Foreskin keratinocyte (primary cell): ENCODE measurements at places on chromosomes 13 and 19. TPM values are rescaled to one million over a fixed set of nuclear protein-coding genes. Genes with fewer than 3 reads are reported as not detected.

The MYO1F gene
- 0.07 and 0.11 TPM in 2 replicates for total RNA-seq

The ZNF799 gene
- 3.1 and 3.2 TPM in 2 replicates for total RNA-seq

The IZUMO2 gene
- total RNA-seq: not detected in 2 replicates

DNA sequence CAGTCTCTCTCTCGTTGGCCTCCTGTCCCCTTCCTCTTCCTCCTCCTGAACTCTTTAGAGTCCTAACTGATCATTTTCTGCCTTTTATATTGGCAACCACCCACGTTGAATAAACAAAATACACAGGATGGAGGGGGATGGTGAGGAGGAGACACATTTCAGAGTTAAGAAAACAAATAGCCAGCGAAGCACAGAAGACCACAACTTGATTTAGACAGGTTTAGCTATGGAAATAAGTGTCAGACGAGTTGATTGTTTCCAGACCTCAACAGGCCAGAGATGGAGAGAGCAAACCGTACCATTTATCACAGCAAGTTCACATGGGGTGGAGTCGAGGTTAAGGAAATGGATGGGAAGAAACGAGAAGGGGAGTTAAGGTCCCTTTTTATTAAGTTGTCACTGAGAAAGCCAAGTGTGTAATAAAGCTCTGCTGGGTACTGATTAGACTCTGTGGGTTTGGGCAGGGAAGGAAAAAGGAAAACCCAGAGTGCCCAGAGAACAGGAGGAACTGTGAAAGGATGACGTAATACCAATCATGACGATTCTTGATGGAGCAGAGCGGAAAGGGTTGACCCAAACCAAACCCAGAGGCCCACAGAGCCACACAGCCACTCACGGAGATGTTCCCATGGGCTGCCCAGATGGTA is 11.1 kb upstream of the SERP2 start:
- DNase-seq: no peak

The F10 gene
- not detected in 2 replicates for total RNA-seq

The CYP4F12 gene
- total RNA-seq: 0.07 and 0.31 TPM in 2 replicates

GRCh38 chr13:34307607-34308006 is 489.7 kb downstream of the RFC3 start:
- no peak for DNase-seq

DNA sequence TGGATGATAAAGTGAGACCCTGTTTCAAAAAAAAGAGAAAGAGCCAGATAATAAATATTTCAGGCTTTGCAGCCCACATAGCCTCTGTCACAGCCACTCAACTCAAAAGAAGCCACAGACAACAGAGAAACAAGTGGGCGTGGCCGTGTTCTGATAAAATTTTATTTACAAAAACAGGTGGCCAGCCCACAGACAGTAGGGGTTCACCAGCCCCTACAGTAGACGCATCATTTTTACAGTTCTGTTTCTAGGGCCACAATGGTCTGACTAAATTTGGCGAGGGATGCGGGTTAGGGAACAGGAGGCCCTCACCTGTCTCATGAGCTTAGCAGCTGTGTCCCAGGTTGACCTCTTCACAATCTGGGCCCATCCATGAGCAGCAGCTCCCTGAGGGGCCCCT is 59.5 kb downstream of the ARHGEF18 start:
- no peak for DNase-seq
